ENCODE measurements at places on chromosomes 13 and 19.

DNA sequence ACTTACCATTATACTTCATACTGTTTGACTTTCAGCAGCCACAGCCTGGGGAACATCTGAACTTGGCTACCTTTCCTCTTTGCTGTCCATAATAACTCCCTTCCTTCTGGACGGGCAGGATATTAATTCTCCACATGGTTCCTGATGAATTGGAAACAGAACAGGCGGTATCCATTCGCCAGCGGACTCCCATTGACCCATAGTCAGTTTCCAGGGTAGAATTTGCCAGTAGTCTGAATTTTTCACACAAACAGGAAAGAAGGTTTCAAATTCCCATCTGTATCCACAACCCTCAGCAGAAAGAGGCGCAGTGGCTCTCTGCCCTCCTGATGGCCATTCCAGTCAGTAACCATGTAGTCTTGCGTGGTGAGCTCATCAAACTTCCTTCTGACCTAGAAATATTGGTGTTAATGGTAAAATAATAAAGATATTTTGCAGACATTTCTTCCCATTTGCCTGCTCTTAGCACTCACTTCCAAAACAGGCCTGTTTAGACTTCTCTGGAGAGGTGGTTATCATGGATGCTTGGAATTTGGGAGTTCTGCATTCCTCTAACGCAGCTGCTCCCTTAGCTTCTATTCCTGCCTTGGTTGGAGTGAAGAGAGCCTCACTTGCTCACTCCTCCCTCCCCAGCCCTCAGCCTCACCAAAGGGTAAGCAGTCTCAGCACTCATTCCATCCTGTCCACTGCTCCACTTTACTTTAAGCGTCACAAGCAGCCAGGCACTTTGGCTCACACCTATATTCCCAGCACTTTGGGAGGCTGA is 75.0 kb upstream of the OXGR1 start:
- no peak for DNase-seq

GRCh38 chr13:23743278-23744076 is 145.7 kb downstream of the MIPEP start:
- no peak for DNase-seq

- no peak for DNase-seq
Measured at GRCh38 chr19:30857388-30857787, 485.2 kb downstream of the ZNF536 start.

DNA sequence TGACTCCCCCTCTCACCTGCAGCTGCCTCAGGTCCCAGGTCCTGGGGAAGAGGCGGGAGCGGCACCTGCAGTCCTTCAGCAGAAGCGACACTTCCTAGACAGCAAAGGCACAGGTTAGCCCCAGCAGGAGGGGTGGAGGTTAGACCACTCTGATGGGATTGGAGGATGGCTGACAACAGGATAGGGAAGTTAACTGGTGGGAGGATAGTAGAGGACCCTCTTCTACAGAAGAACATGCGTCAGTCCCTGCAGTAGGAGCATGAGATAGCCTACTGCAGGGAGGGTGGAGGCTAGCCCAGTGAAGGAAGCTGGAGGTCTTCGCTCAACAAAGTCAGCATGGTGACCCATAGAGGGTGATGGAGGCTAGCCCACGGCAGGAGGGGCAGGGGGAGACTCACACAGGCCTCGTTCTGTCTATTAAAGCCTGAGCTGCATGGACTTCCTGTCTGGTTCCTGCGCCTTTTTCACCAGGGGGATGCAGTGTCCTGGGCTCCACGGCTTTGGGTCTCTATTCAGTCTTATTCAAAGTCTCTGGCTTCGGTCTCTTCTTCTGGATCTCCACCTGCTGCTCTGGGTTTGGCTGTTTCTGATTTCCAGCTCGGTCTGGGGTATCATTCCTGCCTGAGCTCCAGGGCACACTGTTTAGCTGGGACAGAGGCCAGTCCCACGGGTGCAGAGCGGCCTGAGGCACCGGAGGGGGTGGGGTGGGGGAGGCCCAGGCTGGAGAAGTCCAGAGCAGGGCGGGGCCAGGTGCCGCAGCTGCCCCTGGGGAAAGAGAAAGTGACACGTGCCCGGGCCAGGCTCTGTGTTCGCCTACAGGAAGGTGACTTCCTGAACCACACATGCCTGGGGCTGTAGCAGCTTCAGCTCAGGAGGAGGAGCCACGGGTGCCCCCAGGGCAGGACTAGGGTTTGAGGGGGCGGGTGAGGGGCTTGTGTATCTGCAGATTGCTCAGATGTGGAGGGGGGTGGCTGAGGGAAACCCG is 7.3 kb downstream of the IFNL3 start:
- DNase-seq = no peak

GRCh38 chr19:18065173-18065495 is 21.6 kb downstream of the IL12RB1 start:
- DNase-seq = no peak

Data from ACHN (cell line).